ENCODE measurements at places on chromosomes 13 and 19. TPM values are rescaled to one million over a fixed set of nuclear protein-coding genes. Genes with fewer than 3 reads are reported as not detected.

The GRIK5 gene
- total RNA-seq: 5.7 TPM

The TMEM86B gene
- 1.1 TPM for total RNA-seq

The WIZ gene
- total RNA-seq: 6.0 TPM

The THOP1 gene
- total RNA-seq: 195 TPM

The FCGBP gene
- total RNA-seq: 0.04 TPM

The CHST8 gene
- total RNA-seq: 0.07 TPM

The CYP4F12 gene
- total RNA-seq: not detected

The LMTK3 gene
- total RNA-seq: 0.04 TPM
